ENCODE measurements at places on chromosomes 3 and 15.

DNA sequence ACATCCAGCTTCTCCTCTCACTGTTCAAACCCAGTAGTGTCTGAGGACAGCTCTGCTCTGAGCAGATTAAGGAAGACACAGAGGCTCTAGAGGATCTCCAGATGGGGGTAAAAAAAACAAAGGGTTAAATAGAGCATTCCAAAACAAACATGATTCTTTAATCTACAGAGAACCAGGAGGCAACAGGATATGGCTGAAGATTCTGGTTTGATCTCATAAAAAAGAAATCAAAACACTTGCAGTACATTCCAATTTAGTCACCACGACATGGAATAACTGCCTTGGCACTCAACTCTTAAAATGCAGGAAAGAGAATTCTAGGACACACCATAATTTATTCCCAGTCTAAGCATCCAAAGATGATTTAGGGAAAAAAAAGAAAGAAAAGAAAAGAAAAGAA is 32.0 kb downstream of the TM4SF4 start:
- peak; percentile 91 for DNase-seq

GRCh38 chr15:58039079-58040035 is 26.2 kb downstream of the ALDH1A2 start:
- no peak for DNase-seq

- no peak for DNase-seq
Observed at GRCh38 chr3:15199493-15200105, 6.4 kb upstream of the CAPN7 start.

DNA sequence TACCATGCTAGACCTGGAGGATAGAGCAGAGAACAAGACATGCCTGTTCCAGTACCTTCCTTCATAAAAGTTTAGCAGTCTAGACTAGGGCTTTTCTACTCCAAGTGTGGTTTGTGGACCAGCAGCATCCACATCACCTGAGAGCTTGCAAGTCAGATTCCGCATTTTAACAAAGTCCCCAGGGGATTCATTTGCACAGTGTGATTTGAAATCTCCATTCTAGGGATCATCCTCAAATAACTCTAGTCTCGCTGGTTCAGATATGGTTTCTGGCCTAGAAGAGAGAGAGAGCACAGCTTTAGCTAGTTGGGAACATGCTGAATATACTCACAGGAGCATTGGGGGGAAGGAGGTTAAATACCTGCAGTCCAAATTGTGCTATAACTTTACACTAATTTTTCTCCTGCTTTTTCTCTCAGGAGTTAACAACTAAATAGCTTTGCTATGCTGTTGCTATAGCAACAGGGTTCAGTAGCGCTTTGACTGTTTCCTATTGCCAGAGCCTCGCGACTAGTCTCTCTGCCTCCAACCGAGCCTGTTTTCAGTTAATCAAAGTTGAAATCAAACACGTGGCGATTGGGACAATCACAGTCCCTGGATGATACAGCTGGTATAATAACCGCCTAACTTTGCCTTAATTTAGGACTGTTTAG is 64.0 kb upstream of the RASGRF1 start:
- peak; percentile 25 for DNase-seq

DNA sequence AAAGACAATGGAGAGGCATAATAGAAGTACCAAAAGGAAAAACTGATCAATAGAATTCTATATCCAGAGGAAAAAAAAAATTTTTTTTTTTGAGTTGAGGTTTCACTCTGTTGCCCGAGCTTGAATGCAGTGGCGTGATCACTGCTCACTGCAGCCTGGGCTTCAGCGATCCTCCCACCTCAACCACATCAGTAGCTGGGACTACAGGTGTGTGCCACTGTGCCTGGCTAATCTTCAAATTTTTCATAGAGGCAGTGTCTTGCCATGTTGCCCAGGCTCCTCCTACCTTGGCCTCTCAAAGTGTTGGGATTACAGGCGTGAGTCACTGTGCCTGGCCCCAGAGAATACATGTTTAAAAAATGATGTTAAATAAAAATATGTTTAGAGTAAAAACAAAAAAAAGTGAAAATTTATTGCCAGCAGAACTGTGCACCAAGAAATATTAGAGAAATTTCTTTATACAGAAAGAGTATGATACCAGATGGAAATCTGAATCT is 154.3 kb upstream of the ZBTB20 start:
- peak; percentile 61 for DNase-seq

DNA sequence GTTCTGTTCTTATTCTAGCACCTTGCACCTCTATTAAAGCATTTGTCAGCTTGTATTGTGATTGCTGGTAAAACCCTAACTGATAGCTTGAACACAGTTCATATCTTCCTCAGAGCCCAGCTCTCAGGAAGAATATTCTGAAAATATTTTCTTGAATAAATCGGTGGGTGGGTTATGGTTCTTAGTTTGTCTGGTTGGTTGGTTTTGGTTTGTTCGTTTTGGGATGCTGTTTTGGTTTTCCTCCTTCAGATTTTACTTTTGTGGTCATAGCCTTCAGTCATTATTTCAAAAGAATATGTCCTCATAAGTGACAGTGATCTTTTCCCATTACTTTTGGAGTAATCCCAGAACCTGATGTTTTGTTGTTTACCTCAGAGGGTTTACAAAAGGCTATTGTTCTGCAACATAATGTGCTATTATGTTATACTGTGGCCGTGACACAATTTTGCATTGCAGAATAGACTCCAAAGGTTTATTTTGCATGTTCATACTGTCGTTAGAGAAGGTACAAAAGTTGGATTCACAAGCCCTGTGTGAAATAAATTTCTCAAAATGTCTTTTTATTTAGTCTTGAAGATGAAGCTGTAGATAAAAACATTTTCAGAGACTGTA is 2.7 kb upstream of the TMEM87A start:
- DNase-seq = no peak

DNA sequence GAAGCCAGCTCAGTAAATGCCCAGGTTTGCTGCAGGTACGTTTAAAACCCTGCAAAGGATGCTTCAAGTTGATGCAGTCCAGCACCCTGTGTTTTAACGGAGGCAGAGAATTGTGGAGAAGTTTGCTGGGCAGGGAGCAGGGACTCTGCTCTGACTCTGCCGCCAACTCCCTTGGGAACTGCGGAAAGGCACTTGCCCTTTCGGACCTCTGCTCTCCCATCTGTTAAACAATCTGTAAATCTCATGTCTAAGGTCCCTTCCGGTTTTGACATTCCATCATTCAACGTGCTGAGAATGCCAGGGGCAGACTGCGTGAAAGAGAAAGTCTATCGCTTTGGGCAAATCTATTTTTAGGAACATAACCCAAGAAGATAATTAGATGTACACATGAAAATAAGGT is 184.5 kb downstream of the OPA1 start:
- DNase-seq = no peak

- peak; percentile 41 for DNase-seq
Observed at GRCh38 chr3:49906073-49906743, 2.5 kb upstream of the MST1R start.

DNA sequence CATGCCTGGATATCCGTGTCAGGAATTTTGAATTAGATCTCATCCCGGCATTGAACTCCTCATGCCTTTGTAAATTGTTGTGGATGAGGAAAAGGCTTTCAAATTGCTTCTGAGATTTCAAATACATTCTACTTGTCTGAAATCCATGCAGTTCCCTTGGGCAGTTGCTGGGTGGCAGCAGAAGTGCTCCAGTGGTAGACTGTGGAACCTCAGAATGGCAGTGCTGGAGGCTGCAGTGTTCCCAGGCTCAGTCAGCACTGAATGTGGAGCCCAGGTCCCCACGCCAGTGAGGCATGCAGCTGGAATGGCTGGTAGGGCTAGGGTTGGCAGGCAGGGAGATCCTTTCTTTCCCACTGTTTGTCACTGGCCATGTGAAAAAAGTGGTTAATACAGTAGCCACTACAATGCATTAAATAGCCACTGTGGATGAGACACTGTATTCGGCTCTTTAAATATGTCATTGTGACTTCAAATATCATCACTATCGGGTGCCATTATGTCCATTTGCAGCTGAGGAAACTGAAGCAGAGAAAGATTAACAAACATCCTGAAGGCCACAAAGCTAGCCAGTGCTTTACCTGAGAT is 98.6 kb downstream of the TPRG1 start:
- DNase-seq = peak; percentile 89

- DNase-seq = no peak
Observed at GRCh38 chr3:100703865-100704264, 5.4 kb upstream of the TFG start.

- no peak for DNase-seq
Observed at GRCh38 chr3:49199900-49200281, 28.5 kb downstream of the KLHDC8B start.

DNA sequence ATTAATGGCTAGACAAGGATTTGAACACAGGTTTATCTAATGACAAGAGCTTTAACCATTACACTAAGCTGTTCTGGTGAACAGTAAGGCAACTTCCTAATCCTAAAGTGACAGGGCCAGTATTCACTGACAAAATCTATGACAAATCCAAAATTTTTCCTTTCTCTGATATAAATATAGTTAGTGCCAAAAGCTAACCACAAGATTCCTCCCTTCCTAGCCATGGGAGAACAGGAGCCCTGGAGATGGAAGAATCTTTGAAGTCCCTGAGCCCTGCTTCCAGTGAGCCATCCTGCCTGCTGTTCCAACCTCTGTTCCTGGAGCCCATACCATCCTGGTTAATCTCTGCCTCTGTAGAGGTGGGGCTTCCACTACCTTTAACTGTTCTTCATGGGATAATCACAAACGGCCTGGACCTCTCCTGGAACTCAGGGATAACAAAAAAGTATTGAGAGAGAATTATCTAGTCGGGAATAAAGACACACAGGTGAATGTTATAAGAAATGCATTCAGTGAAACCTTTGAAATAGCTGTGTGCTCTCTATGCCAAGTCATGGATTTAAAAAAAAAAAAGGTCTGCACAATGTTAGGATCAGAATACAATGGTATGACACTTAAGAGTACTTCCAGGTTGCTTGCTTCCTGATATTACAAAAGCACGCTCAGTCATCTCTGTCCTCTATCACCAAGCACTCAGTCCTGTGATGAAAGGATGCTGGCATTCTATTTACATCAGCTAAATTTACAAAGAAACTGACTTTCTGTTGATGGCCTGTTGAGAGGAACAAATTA is 235.8 kb downstream of the SUCLG2 start:
- DNase-seq = peak; percentile 58

GRCh38 chr3:81581966-81582599 is 179.4 kb downstream of the GBE1 start:
- DNase-seq = peak; percentile 54

DNA sequence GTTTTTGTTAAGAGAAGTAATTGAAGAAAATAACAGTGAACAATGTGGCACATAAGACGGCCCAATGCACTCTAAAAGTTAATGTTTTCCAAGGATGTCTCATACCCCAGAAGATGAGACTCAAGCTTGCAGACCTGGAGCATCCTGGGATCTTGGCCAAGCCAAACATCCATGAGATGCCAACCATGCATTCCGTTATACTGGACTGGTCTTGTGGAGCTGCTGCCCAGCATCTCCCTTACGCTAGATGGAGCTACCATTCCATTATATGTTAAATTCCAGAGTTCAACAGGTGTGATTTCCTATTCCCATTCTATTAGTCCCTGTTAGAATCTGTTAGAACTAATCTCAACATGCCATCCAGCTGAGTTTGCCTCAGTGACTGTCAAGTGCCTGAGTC is 181.8 kb downstream of the PDCD6IP start:
- DNase-seq = peak; percentile 92

- DNase-seq = peak; percentile 61
Observed at GRCh38 chr3:110314512-110315114, 757.0 kb upstream of the NECTIN3 start.

DNA sequence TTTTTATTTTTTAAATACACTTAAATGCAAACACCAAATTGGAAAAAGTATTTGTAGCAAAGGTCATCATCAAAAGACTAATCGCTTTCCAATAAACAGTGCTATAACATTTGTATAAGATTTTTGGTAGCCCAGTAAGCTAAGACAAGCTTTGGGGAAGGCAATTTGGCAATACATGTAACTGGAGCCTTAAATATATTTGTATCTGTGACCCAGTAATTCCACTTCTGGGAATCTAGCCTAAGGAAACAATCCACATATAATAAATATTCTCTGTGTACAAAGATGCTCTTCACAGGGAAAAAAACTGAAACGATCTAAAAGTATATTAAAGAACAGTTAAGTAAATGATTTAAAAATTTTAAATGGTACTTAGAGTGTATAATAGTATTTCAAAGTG is 65.5 kb upstream of the TJP1 start:
- DNase-seq = peak; percentile 15

GRCh38 chr3:101017017-101017416 is 23.8 kb upstream of the ABI3BP start:
- peak; percentile 66 for DNase-seq

DNA sequence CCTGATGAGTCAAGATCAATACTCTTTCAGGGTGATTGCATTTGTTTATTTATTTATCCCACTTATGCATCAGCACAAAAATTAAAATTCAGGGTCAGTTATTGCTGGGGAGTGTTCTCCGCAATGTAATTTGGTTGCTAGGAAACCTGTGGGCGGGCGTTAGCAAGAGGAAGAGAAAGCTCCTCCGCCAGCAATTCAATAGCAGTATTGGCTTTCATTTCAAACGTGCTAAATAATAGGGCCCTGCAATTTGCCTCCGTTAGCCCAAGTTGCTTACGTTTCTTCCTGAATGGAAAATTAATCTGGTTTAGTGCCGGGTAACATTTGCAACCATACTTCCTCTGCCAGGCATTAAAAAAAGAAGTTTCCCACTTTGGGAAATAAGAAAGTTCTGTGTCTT is 35.5 kb upstream of the PLCL2 start:
- DNase-seq = no peak

GRCh38 chr3:31622636-31623288 is 90.0 kb downstream of the STT3B start:
- no peak for DNase-seq

DNA sequence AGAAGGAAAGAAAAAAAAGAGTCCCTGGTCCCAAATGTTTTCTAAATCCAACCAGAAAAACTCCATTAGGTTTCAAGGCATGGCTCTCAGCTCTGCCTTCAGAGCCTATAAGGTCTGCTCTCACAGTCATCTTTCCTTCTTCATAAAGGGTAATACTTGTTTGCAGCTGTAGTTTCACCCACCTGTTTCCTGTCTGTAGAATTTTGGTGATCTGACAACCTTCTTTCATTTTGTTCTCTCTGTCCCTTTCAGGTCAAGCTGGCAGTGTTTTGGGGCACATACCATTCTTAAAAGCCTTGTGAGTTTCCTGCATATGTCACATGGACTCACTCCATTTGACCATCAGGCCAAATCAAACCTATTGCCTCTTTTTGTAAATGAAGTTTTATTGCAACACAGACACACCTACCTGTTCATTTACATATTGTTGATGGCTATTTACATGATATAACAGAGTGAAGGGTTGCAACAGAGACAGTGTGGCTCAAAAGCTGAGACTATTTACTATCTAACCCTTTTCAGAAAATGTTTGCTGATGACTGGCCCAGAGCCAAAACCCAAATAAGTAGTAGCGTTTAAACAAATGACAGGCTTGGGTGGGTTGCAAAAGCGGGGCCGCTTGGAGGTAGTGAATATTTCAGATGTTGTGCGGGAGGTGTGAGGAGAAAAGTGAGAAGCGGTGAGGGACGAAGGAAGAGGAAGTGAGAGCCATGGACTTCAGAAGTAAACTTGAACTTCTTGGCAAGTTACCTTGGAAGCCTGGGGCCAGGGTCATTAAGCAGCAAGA is 292.7 kb upstream of the PROK2 start:
- DNase-seq = no peak
